ENCODE measurements at places on chromosomes 5 and 9.

- no peak for DNase-seq
These were observed 94.9 kb upstream of the PLPPR1 start for GRCh38 chr9:100933656-100934055.

GRCh38 chr5:143207563-143208364 is 195.7 kb downstream of the NR3C1 start:
- DNase-seq, result no peak

DNA sequence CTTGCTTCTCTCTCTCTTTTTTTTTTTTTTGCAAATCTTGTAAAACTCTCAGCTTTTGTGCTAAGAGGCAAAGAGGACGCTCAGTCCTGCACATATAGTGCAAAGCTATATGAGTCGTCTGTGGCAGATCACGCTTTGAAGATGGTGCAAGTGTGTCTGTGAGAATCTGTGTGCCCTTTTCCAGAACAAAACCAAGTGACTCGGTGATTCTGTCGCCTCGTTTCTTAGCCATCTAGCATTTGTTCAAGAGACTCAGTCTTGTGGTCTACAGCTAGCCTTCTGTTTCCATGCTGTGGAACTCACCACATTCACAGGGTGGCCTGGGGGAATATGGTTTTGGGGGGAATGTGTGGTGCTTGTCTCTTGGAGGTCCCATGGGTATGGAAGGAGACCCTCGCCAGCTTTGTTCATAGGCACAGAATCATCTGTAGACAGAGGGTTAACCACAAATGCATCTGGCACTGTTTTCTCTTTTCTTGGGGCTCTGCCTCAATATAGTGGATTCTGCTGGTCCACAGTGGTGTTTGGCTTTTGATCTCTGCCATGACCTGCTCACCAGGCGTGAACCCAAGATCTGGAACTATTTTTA is 82.1 kb downstream of the C9orf152 start:
- no peak for DNase-seq

- no peak for DNase-seq
These were observed 16.5 kb downstream of the EPB41L4B start for GRCh38 chr9:109304347-109304746.

GRCh38 chr5:79685627-79686026 is 4.0 kb upstream of the CMYA5 start:
- DNase-seq, result no peak

DNA sequence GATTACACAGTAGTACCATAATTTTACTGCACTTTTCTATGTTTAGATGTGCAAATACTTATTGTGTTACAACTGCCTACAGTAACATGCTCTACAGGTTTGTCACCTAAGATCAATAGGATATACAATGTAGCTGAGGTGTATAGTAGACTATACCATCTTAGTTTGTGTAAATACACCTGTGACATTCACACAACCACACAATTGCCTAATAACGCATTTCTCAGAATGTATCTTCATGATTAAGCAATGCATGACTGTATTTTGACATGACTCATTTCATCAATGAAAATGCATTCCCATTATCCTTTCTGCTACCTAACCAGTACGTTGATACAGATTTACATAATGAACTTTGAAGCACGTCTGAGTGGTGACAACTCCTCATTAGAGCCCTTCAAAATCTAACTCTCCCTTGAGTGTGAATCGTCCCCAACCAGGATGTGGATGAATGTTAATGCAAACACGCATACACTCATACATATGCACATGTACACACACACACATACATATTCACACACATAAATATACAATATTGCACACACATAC is 28.4 kb downstream of the GZMK start:
- no peak for DNase-seq

- no peak for DNase-seq
These were observed 382.3 kb downstream of the PTPRD start for GRCh38 chr9:10230512-10230911.

DNA sequence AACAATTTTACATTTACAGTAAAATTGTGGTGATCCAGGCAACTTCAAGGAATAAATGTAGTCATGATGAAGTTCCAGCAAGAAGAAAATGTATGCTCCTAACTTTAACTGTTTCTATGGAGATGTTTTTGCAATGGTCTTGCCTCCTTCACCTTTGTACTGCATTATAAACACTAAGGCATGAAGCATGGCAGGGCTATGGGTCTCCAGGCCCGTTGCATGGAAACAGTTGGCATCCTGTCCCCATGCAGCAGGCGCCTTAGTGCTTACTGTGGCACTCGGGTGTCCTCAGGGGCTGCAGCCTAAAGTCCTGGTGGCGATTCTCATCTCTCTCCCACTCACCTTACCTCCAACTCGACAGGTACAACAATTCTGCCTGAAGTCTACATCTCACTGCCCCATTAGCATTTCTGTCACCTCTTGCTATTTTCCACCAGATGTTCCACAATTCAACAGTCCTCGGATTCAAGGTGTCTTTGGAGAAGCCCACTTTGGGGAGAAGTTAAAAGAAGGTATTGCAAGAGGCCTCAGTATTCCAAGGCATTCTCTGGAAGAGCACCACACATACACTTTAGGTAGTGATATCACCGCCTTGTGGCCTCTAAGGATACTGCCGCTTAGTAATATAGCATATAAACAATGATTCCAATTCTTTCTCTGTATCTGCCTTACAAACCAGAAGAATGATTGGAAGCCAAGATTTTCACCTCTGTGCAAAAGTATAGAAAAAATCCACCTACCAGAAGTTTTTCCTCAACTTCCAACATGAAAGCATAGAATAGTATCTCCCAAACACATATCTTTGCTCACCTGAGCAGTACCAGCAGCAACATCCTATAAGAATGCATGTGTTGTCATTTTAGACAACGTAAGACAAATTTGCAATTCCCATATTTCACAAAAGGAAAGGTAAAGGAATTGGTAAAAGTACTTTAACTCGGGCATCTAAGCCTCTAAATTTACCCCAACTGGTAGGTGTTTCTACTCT is 5.1 kb downstream of the LIFR start:
- no peak for DNase-seq

- no peak for DNase-seq
These were observed 178.8 kb downstream of the TRIO start for GRCh38 chr5:14321936-14322335.

- no peak for DNase-seq
These were observed 3.9 kb upstream of the ADCY2 start for GRCh38 chr5:7391814-7392692.

GRCh38 chr9:76463211-76463610 is 4.2 kb downstream of the GCNT1 start:
- DNase-seq, result no peak

DNA sequence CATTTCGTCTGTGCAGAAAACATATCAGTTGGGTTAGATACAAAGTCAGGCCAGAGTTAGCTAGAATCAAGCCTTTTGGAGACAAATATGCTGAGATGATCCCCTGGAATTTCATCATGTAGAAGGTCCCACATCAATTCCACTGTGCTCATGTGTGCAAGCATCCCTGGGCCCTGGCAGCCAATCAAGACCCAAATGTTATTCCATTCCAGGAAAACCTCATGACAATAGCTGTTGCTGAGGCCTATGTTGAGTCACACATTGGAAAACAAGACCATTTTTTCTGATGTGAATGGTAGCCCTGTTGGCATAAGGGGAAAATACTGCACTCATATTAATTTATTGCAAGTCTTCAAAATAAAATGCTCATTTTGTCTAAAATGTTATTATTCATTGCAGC is 11.5 kb downstream of the SPOCK1 start:
- DNase-seq, result no peak

- no peak for DNase-seq
These were observed 11.5 kb downstream of the PRRX2 start for GRCh38 chr9:129676975-129677374.

GRCh38 chr5:175692235-175692995 is 34.5 kb downstream of the HRH2 start:
- DNase-seq, result no peak

DNA sequence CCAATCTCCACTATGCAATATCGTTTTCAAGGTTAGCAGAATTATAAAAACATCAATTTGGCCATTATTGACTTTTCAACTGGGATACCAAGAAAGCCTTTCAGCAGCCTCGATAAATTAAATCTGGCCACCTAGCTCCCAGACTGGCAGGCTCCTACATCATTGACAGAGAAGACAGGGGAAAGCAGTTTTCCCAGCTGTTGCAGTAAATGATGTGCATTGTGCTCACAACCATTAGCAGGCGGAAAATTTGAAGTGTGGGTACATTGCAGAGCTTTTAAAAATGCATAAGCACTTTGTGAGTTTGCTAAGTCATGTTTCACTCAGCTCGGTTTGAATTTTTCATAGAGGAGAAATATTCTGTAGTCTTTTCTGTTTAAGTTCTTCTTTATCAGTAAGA is 297.9 kb downstream of the KCTD16 start:
- DNase-seq, result no peak

DNA sequence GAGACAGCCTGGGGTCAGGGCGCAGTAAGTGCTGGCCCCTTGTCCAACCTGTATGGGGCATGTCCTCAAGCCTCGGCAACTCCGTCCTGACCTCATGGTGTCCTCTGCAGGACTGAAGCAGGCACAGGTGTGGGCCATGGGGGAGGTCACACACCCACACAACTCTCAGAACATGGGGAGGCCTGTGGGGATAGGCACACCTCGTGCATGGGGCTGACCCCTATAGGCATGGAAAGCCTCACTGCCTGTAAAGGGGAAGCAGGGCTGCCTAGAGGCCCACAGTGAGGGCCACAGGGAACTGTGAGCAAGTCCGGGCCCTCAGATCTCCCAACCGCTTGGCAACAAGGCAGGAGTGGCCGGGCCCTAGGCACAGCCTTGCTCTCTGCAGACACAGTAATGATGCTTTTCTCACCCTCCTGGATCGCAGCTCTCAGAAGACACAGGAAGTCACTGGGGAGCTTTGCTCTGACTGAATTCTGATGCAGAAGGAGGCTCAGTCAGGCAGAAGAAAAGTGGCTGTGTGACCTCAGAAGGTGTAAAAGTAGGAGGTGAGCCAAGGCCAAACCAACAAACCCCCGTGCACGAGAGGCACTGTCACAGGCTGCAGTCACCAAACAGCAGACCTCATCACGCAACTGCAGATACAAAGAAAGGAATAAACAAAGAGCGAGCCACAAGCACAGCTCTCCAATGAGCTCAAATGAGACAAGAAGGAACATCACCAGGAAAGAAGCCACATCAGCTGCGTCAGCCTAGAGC is 5.4 kb downstream of the IPPK start:
- DNase-seq, result peak; percentile 34

- no peak for DNase-seq
These were observed 13.0 kb upstream of the PTGES start for GRCh38 chr9:129765764-129766317.

DNA sequence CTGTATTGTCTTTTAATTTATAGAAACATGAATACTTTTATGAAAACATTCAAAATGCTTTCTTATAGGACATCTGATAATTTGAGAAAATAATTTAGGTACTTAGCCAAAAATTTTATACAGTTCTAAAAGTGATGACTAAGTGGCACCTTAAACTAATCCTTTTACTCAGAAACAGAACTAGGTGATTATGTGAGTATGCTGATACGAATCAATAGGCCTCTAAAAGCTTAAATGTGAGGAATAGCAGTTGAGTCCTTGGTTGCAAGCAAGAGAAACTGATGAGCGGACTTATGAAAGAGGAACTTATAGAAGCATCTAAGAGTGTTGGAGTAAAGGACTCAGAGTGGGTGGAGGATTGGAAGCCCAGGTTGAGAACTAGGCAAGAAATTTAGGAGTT is 26.4 kb downstream of the ANXA1 start:
- no peak for DNase-seq

DNA sequence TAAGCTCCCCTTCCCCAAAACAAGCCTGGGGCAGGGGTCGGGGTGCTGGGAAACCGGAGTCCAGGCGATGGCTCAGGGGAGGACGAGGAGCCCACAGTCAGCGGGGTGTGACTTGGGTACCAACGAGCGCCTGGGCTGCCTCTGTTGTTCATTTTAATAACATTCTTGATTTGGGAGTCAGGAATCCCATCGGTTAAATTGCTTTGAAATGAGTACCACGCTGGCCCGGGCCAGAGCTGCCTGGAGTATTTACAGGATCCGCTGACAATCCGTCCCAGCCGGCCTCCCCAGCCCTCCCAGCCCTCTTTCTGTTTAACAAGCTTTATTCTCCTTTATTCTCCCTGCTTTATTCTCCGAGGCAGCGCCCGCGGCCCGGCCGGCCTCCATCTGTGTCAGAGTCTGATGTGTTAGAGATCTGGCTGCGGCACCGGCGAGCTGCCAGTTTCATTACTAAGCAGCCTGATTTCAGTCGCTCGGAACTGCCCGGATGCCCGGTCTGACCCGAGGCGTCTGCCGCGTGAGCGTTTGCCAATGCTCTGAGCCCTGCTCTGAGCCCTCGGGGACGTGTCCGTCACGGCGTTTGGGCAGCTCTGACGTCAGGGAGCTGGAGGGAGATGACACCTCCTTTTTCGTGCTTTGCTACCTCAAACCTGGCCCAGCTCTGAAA is 16.5 kb upstream of the QRFP start:
- no peak for DNase-seq

GRCh38 chr9:21029661-21030060 is 1.8 kb downstream of the HACD4 start:
- no peak for DNase-seq

DNA sequence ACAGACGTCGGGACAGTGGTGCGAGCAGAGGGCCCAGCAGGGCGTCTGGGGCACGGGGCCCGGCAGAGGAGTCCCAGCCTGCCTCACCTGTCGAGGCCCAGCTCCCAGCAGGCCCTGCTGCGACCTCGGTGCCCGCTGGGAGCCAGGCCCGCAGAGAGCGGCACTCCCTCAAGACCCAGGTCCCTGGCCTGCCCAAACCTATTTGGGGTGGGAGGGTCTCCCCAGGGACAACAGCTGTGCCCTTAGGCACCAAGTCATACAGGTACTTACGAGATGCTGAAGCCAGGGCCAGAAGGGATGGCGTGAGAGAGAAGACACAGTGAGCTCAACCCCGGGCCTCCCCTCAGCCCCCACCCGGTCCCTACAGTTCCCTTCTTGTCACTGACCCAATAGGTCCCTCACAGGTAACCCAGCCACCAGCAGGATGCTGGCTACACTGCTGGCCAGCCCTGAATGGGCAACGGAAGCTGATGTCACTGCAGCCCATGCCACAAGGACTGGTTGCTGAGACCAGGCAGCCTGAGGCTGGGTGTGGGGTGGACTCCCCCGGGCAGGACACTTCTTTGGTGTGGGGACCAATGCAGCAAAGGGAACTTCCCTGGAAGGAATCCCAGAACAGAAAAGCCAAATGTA is 3.7 kb downstream of the NSMF start:
- no peak for DNase-seq

DNA sequence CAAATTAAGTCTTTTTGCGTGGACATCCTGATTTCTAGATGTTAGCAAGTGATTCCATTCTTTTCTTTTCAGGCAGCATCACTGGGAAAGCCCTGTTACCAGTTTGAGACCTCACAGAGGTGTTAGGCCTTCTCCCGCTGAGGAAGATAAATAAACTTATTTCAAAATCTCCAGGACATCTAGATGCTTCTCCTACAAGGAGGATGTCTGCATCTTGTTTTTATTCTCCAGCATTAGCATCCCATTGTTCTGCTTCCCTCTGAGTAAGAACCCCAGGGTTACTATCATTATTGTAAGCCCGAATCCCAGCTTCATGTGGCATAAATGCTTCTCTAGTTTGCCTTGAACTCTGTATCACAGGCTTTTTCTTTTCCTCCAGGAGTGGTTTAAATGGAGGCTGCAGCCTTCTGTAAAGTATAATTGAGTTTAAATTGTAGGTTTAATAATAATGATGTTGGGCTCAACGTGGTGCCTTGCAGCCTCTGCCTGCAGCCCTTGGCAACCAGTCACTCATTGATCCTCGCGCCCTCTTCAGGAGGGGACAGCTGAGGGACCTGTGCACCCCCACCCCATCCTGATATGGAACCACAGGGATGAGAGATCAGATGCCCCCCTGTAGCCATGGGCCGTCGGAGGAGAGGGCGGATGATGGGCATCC is 114.9 kb downstream of the PDZD2 start:
- no peak for DNase-seq

GRCh38 chr9:80699511-80699998 is 989.8 kb downstream of the TLE1 start:
- DNase-seq, result no peak
